ENCODE measurements at places on chromosomes 4 and X. TPM values are rescaled to one million over a fixed set of nuclear protein-coding genes. Genes with fewer than 3 reads are reported as not detected.
A peak's percentile ranks its signal among the peaks of the same experiment; 100 is the strongest.

The SORCS2 gene
- polyA plus RNA-seq, result 8.4 TPM

- DNase-seq, result no peak
Observed at GRCh38 chr4:115154826-115155225, 41.4 kb upstream of the NDST4 start.

GRCh38 chr4:147761218-147761883 is 29.5 kb downstream of the ARHGAP10 start:
- no peak for DNase-seq

The TFDP3 gene
- polyA plus RNA-seq, result not detected

DNA sequence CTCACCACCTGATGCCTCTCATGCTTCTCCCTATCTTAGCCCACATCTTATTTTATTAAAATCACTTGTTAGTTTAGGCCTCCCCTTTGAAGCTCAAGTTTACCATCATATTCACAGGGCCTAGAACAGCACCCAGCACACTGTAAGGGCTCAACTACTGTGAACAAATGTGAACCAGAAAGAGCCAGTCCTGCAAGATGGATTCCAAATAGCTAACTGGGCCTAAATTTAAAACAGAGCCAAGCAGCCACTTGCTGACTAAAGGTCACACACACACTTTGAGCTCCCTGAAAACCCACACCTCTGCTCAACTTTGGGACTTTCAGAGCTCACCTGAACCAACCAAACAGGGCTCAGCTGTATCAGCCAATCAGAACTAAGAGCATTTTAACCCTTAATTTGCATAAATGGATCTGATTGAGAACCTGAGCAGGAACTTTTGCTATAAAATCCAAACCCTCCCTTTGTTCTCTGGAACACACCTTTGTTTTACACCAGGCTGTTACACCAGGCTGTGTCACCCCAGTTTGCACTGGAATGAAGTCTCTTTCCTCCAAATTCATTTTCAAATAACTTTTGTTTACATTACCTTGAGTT is 62.1 kb upstream of the EXOC1L start:
- no peak for DNase-seq

The SPANXN2 gene
- not detected for polyA plus RNA-seq

DNA sequence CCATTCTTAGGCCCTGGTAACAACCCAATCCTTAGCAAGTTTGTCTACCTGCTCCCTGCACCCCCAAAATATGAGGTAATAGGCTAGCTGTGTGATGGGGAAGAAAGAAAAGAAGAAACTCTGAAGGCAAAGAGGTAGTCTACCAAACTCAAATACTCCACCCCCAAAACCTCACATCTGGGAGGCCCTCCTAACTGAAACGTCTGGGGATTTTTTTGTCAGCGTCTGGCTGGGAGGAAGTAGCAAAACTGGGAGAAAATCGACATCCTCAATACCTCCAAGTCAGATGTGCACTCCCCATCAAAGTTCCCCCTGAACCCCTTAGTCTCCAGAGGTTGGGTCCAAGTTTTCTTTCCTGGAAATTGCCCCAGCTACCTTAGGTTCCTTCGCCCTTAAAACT is 1.0 kb downstream of the LAMP2 start:
- no peak for DNase-seq

- DNase-seq, result no peak
Observed at GRCh38 chrX:129641469-129641868, 13.3 kb downstream of the APLN start.

GRCh38 chrX:38192007-38192810 is 28.5 kb downstream of the SRPX start:
- DNase-seq, result no peak

GRCh38 chr4:184097815-184098214 is 119.9 kb downstream of the ENPP6 start:
- DNase-seq, result no peak

DNA sequence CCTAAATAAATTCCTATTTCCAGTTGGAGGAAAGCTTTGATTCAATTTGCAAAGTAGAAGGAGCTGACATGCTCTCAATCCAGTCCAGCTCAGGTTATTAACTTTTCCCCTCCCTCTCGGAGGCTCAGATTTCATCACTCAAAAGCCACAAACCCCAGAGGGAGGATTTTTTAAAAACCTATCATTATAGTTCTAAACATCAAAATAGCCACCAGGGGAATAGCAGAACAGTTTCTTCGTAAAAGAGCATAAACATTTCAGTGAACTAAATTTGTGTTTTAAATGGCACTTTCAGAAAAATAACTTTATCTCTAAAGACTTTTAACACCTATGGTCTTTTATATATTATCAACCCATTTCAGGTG is 8.8 kb downstream of the GPRIN3 start:
- DNase-seq, result no peak

DNA sequence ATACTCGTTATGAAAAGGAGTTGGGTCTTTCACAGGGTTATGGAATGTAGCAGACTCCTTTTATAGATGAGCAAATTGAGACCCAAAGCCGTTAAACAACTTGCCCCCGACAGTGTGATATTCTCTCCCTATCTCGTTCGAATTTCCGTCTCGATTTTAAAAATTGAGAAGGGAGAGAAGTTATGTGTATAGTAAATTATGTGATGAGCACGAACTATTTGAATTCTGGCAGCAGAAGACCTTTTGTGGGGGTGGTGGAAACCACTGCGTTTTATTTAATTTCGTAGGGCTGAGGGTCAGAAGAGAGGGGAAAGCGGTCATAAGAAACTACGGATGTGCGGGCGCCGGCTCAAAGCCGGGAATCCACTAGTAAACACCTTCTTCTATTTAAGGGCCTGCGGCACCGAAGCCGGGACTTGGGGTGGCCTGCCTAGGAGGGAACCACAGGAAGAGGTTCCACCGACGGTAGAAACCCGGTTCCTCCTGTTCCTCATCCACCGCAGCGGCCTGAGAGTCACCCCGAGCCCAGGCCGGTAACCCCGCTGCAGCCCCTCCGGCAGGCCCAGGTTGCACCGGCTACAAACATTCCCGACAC is 1.5 kb upstream of the DDX3X start:
- peak; percentile 47 for DNase-seq

The FHL1 gene
- 297 TPM for polyA plus RNA-seq

- no peak for DNase-seq
Observed at GRCh38 chr4:13905543-13905942, 278.0 kb upstream of the BOD1L1 start.

DNA sequence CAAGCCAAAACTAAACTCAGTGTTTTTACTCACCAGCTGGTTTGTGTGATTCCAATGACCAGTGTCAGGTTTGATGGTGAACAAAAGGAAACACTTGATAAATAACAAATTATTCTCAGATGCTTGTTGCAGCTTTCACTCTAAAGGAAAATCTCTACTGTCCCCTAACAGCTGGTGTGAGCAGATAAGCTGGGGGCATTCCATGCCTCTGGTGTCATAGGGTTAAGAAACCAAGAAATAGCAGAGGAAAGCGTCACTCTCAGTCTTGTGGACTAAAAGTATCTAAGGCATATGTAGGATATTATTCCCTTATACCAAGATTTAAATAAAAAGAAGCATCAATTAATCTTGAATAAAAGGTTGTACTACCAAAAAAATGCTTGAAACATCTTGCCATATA is 24.3 kb downstream of the TRPC5 start:
- DNase-seq, result no peak

GRCh38 chrX:116009861-116010710 is 160.5 kb upstream of the AGTR2 start:
- DNase-seq, result peak; percentile 32

- no peak for DNase-seq
Observed at GRCh38 chr4:23202712-23203247, 510.0 kb downstream of the GBA3 start.

GRCh38 chr4:117512414-117512813 is 427.0 kb upstream of the TRAM1L1 start:
- no peak for DNase-seq

DNA sequence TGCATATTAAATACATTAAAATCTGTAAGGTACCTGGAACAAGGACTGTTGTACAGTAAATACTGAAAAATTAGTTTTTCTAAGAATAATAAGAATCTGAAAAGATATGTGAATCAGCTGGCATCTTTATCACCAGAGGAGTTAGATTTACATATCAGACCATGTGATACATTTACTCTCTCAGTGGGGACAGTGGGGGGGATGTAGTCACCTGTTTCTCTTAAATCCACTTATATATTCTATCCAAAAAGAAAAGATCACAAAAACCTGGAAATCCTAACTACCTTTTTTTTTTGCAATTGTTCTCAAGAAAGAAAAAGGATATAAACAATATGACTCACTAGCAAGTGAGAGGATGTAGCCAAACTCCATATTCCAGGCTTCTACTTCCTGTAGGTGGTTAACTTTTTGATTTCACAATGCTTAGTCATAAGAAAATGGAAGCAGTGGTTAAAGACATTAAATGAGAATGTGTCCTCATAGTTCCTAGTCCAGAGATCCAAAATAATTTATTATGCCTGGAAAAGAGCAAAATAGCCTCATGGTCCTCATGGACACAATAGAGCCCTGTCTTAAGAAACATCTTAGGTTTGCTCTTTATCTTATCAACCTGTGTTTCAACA is 22.5 kb upstream of the MYOZ2 start:
- no peak for DNase-seq

The TLR1 gene
- polyA plus RNA-seq, result 4.5 TPM

The GPR119 gene
- not detected for polyA plus RNA-seq

- no peak for DNase-seq
Observed at GRCh38 chr4:211033-211511, 86.8 kb downstream of the ZNF718 start.

The NOX1 gene
- polyA plus RNA-seq, result 0.58 TPM

- DNase-seq, result no peak
Observed at GRCh38 chr4:157521906-157522305, 301.4 kb downstream of the GRIA2 start.

GRCh38 chrX:140712413-140713173 is 3.0 kb downstream of the LINC00632 start:
- DNase-seq, result peak; percentile 86

DNA sequence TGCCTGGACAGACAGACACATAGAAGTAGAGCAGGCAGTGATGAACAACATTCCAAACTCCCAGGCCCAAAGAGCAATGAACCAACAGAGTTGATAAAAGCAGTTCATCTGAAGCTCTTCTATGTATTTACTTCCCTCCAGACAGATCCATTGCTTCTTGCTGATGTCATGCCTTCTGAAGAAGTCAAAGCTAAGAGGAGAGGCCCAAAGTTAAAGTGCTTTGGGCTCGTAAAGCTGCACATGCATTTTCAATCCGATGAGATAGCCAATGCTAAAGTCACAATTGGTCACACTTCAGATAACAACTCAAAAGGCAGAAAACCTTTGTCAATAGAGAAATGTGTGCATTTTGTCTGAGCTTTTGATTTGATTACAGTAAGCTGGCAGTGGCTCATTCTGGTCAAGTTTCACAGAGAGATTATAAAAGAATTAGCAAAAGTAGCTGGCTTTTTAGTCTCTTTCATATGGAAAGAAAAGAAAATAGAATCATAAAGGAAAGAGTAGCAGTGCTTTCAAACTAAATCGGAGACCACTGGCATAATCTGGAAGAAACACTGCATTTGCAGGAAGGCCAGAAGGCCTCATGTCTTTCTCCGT is 82.0 kb downstream of the GPC4 start:
- DNase-seq, result no peak

DNA sequence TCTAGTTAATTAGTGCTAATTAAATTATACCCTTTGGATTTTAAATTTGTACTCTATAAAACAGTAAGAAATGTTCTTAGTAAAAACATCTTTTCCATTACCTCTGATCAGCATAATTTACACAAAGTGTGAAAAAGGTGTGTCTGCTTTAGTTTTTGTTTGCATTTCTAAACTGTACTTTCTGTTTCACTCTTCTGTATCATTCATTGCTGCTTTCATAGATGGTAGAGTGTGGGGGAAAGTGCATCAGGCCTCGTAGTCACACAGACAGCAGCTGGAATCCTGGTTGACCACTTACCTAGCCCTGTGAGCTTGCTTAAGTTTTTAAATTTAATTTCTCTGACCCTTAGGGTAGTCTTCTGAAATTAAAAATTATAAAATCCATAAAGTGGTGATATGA is 275.4 kb upstream of the PITX2 start:
- DNase-seq, result no peak

GRCh38 chr4:154044108-154044531 is 255.2 kb upstream of the SFRP2 start:
- no peak for DNase-seq

GRCh38 chr4:8893624-8894423 is 22.2 kb upstream of the HMX1 start:
- DNase-seq, result no peak

GRCh38 chrX:123422875-123423274 is 238.8 kb downstream of the GRIA3 start:
- no peak for DNase-seq

The GAGE2A gene
- polyA plus RNA-seq, result not detected

DNA sequence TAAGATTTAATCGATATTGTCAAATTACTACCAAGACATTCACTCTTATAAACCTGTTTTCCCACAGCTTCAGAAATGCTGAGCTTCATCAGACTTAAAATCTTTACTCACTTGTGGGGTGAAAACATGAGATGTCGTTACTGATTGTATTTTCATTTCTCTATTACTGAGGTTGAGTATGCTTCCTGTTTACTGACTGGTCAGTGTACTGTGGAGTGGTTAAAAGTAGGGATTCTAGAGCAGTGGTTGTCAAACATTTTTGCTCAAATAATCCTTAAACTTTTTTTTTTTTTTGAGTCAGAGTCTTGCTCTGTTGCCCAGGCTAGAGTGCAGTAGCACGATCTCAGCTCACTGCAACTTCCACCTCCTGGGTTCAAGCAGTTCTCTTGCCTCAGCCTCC is 50.3 kb downstream of the NSUN7 start:
- DNase-seq, result no peak

The ITGB1BP2 gene
- 2.7 TPM for polyA plus RNA-seq

DNA sequence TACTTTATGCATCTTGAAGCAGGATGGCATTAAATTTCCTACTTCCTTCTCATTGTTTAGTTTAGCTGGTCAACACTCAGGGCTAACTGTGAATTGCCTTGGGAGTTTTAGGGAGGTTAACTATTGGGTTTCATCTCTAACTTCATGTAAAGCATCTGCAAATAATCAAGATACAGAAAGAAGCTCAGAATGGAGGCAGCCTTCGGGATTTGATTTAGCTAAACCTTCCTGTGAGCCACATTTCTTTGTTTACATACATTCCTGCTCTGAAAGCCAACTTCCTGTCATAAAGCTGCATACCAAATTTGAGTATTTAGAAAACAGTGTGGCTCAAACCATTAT is 131.7 kb upstream of the PCDH18 start:
- DNase-seq, result peak; percentile 50

The CT47B1 gene
- polyA plus RNA-seq, result not detected

GRCh38 chr4:87961993-87962392 is 13.5 kb upstream of the SPP1 start:
- DNase-seq, result no peak

- DNase-seq, result no peak
Observed at GRCh38 chr4:142169216-142169615, 532.8 kb downstream of the IL15 start.

All from right lung (tissue), 10 donors.